CD4-positive, alpha-beta T cell (primary cell): ENCODE measurements at places on chromosomes 6 and 20. TPM values are rescaled to one million over a fixed set of nuclear protein-coding genes. Genes with fewer than 3 reads are reported as not detected.

- peak; percentile 48 for DNase-seq
- no peak overlapping the region for H3K4me3 ChIP-seq
- no peaks in the 10 kb centered on the region for H3K27me3 ChIP-seq
- H3K36me3 ChIP-seq: peaks cover 33% of the 10 kb centered on the region
- peak overlapping the region; percentile 74 for H3K27ac ChIP-seq
Measured at GRCh38 chr20:32527052-32527446, 58.1 kb downstream of the NOL4L start.

DNA sequence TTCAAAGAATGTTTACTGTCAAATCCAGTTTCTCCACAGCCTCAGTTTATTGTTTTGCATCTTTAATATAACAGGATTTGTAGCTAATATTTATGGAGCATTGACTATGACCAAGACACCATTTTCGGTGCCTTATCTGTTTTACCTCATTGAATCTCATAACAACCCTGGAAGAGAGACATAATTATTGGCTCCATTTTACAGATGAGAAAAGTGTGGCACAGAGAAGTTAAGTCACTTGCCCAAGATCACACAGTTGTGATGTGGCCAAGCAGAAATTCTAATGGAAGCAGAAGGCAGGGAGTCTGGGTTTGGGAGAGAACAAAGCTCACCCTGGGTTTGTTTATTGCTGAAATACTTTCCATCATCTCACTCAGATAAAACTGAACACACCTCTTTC, 17.5 kb upstream of the NFATC2 start:
- no peak overlapping the region for H3K27ac ChIP-seq
- H3K27me3 ChIP-seq: peaks cover 69% of the 10 kb centered on the region
- peaks cover 29% of the 10 kb centered on the region for H3K4me1 ChIP-seq
- H3K36me3 ChIP-seq: no peaks in the 10 kb centered on the region

- H3K27ac ChIP-seq: no peak overlapping the region
- H3K36me3 ChIP-seq: no peaks in the 10 kb centered on the region
- H3K4me1 ChIP-seq: no peaks in the 10 kb centered on the region
- DNase-seq: no peak
- no peaks in the 10 kb centered on the region for H3K27me3 ChIP-seq
- no peak overlapping the region for H3K4me3 ChIP-seq
Measured at GRCh38 chr20:39691151-39691862, 729.2 kb downstream of the DHX35 start.

DNA sequence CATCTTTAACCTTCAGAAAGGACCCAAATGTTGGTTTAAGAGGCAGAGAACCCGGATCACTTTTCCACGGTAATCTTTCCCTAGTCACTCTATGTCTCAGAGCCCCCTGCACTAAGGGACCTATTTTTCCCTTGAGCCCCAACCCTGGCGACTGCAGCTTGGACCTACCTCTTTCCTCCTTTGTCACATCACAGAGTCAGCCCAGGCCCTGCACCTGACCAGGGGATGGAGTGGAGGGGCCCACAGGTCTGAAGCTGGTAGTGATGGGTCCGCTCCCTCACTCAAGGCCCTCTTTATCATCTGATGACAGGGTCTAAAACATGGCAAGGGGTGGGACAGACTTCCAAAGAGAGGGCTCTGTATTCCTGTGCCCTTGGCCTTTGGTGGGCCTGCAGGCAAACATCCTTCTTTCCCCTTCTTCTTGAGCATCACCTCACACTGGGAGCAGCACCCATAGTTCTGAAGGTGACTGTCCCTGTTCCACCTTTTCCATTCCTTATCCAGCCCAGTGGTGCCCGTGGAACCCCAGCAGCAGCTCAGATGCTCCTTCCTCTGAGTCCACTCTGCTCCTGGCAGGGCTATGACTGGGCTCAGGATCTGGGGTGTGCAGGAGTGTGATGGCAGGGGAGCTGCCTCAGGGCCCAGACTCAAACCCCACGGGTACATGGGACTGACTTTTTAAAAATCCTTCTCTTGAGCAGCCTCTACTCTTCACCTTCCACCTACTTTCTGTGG, 6.3 kb downstream of the RAET1L start:
- no peak overlapping the region for H3K4me3 ChIP-seq
- no peaks in the 10 kb centered on the region for H3K36me3 ChIP-seq
- peaks cover 14% of the 10 kb centered on the region for H3K4me1 ChIP-seq
- no peak overlapping the region for H3K27ac ChIP-seq

- H3K4me3 ChIP-seq: no peak overlapping the region
- no peaks in the 10 kb centered on the region for H3K27me3 ChIP-seq
- no peak overlapping the region for H3K27ac ChIP-seq
Measured at GRCh38 chr6:79778816-79779215, 147.7 kb downstream of the SH3BGRL2 start.

DEFB132 gene
- not detected for total RNA-seq

HINT3 gene
- total RNA-seq: 10.4 TPM

DNA sequence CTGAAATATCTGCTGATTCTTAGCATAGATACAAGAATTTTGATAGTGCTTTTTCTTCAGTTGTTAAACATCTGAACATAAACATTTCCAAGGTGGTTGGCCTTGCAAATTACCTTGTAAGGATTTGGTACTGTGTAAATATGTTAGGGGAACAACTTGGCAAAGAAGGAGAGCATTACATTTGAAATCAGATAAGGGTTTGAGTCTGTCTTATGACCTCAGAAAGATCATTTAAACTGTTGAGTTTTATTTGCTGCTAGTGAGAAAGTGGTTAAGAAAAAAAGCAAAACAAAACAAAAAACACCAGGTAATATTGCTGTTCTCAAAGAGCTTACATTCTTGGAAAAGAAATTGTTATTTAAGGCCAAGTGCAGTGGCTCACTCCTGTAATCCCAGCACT, 56.5 kb downstream of the CD2AP start:
- no peak overlapping the region for H3K27ac ChIP-seq
- no peaks in the 10 kb centered on the region for H3K4me1 ChIP-seq
- no peak for DNase-seq
- no peaks in the 10 kb centered on the region for H3K27me3 ChIP-seq

DNA sequence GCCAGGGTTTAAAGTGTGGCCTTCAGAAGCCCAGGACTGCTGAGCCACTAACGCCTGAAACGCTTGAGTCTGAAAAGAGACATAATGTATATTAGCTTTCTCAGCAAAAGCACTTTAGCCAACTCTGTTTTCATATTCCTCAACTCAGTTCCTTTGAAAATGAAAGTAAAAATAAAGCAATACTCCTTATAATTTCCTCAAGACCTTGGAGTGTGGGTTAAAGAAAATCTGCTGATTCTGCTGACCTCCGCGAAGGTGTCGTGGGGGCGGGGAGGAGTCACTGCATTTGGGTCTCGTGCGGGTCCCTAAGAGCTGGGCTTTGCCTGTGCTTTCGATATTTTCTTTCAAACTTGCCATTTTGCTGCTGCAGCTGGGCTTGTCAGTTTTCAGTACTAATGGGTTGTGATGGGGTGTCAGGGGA, 142.2 kb upstream of the ARID1B start:
- no peak for DNase-seq
- peaks cover 19% of the 10 kb centered on the region for H3K4me1 ChIP-seq
- no peaks in the 10 kb centered on the region for H3K27me3 ChIP-seq

DNA sequence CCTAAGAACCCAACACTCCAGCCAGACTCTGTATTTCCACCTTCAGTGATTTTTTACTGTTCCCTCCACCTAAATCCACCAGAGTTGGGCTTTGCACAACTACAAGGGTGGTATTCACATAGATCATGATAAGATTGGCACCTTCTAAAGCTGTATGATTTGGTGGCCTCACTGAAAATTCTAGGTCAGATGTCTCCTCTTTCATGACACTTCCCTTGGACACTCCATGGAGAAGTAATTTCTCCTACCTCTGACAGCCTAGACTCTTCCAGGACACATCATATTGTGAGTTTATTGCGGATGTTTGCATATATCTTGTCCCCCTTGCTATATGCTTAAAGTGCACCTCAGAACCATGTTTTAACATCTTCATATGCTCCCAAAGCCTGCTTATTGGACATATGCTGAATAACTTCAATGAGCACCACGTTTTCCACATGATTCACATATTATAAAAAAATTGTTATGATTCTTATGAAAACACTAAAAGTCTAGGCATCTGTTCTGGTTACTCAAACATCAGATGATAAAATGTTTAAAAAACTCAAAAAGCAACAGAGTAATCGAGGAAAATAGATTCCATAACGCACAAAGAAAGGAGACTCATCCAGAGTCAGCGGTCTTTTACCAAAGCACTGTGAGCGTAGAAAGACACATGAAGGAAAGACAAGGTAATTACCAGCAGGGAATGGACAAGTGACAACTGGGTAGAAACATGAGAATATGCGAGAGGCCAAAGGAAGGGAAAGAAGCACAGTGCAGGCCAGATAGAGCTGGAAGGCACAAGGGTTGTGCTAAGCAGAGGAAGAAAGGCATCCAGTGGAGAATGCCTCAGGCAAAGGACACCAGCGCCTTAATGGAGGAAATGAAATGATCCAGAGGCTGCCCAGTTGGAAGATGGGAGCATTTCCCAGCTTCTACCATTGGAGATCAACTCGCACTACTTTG, 46.5 kb downstream of the KIF16B start:
- H3K4me3 ChIP-seq: no peak overlapping the region
- peaks cover 10% of the 10 kb centered on the region for H3K36me3 ChIP-seq
- H3K4me1 ChIP-seq: no peaks in the 10 kb centered on the region
- H3K27me3 ChIP-seq: no peaks in the 10 kb centered on the region
- no peak overlapping the region for H3K27ac ChIP-seq

DDX43 gene
- total RNA-seq: 2.5 TPM

HEY2 gene
- 0.30 TPM for total RNA-seq

GRCh38 chr6:10809098-10809497, 29.2 kb downstream of the MAK start:
- H3K27me3 ChIP-seq: no peaks in the 10 kb centered on the region
- H3K27ac ChIP-seq: no peak overlapping the region
- H3K4me1 ChIP-seq: no peaks in the 10 kb centered on the region
- DNase-seq: no peak
- H3K36me3 ChIP-seq: no peaks in the 10 kb centered on the region

- H3K4me1 ChIP-seq: no peaks in the 10 kb centered on the region
- H3K36me3 ChIP-seq: no peaks in the 10 kb centered on the region
- DNase-seq: no peak
Measured at GRCh38 chr6:150710236-150710635, 110.6 kb downstream of the PLEKHG1 start.

CD40 gene
- total RNA-seq: 1.2 TPM

- H3K27ac ChIP-seq: no peak overlapping the region
- H3K4me3 ChIP-seq: no peak overlapping the region
- no peaks in the 10 kb centered on the region for H3K4me1 ChIP-seq
- no peaks in the 10 kb centered on the region for H3K27me3 ChIP-seq
- no peak for DNase-seq
Measured at GRCh38 chr20:54468082-54468481, 7.3 kb upstream of the DOK5 start.

DNA sequence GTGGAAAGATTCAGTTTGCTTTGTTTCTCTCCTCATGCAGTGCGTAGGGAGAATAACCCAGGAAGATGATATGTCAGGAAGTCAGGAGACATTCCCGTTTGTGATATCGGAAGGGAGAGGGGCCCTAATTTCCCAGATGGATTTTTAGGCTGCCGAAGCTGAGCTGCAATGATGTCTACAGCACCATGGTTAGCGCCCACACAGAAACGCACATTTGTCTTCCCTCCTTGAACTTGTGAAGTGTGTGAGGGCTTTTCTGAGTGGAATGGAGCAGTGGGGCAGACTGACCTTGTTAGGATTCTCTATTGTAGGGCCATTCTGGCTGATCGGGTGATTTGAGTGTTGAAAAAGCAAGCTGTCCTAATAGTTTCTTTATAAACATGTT, 191.3 kb upstream of the ARG1 start:
- H3K27ac ChIP-seq: no peak overlapping the region
- H3K4me3 ChIP-seq: no peak overlapping the region
- no peaks in the 10 kb centered on the region for H3K36me3 ChIP-seq
- no peaks in the 10 kb centered on the region for H3K4me1 ChIP-seq
- H3K27me3 ChIP-seq: no peaks in the 10 kb centered on the region
